ENCODE measurements at places on chromosomes 3 and 15.

GRCh38 chr3:73437828-73438227 is 186.9 kb downstream of the PDZRN3 start:
- no peak for DNase-seq

DNA sequence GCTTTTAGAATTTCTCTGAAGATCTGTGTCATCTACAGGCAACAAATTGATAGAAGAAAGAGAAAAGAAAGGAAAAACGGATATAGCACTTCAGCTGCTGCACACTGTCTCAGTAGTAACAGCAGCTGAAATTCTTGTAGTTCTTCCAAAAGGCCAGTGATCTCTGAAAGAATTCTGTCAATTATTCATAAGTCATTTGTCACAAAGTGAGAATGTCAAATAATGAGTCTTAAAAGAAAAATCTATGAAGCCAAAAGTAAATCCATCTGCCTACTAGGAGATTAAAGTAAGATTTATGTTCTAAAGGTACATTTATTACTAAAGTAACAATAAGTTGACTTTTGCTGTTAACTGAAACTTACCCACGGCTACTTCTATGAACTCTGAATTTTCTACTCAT is 24.6 kb downstream of the IFT80 start:
- no peak for DNase-seq

- DNase-seq = no peak
These were observed 37.3 kb upstream of the CNTN4 start for GRCh38 chr3:2061360-2061759.

DNA sequence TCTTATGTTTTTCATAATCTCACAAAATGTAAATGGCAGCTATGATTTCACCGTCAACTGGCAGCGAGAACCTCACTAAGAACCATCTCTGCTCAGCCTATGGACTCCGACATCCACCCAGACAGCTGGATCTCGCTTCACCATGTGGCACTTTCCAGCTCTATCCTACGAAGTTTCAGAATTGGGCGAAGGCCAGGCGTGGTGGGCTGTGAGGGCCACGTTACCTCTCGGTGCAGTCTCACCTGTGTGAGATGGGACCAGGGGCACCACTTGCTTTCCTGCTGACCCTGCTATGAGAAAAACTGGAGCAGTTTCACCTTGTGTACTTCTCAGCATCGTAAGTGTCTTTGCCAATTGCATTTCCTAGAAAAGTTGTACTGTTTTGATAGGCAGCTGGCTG is 32.3 kb downstream of the CHDH start:
- no peak for DNase-seq
